ENCODE measurements at places on chromosomes 6 and 20. TPM values are rescaled to one million over a fixed set of nuclear protein-coding genes. Genes with fewer than 3 reads are reported as not detected.

The CDSN gene
- not detected for total RNA-seq

The NKAIN2 gene
- not detected for total RNA-seq

The BTNL2 gene
- 4.9 TPM for total RNA-seq

The FABP7 gene
- not detected for total RNA-seq

The AVP gene
- not detected for total RNA-seq

The RAD21L1 gene
- total RNA-seq, result not detected

The MAP7 gene
- not detected for total RNA-seq

The AIF1 gene
- total RNA-seq, result 17.2 TPM

The TCP11 gene
- not detected for total RNA-seq

The GGTLC1 gene
- total RNA-seq, result not detected

The ALDH8A1 gene
- not detected for total RNA-seq

The BEND6 gene
- 1.5 TPM for total RNA-seq

The PTK6 gene
- 1.8 TPM for total RNA-seq

The GSTA2 gene
- not detected for total RNA-seq

The ADGRF4 gene
- total RNA-seq, result not detected

The RIPK1 gene
- total RNA-seq, result 8.4 TPM

The PRR18 gene
- 0.13 TPM for total RNA-seq

The PRELID3B gene
- total RNA-seq, result 119 TPM

- DNase-seq, result no peak
These were observed 112.0 kb upstream of the CARMIL1 start for GRCh38 chr6:25166955-25167748.

GRCh38 chr20:13765868-13766416 lies 18.8 kb downstream of the ESF1 start:
- no peak for DNase-seq

GRCh38 chr6:80165143-80165542 lies 58.7 kb downstream of the BCKDHB start:
- DNase-seq, result no peak

- DNase-seq, result no peak
These were observed 249.3 kb upstream of the PLN start for GRCh38 chr6:118298476-118299427.

DNA sequence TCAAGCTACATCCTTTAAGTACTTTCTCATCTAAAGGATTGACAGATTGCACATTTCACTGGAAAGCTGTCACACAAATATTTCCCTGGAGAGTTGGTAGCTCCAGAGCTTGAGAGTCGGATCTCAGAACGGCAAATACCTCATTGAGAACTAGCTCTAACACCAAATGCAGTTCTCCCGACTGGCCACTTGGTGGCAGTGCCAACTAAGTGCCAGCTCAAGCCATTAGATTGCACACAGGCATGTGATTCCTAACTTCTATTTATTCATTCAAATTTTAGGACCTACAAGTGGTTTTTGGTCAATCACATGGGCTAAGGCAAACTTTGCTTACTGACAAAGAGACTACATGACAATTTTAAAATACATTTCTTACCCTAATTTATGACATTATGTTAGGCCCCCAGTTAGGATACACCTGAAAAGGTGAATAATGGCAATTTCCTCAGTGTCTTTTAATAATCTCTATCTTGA lies 7.9 kb upstream of the MCHR2 start:
- DNase-seq, result peak; percentile 58

GRCh38 chr6:39865011-39865888 lies 69.0 kb downstream of the MOCS1 start:
- DNase-seq, result peak; percentile 67

DNA sequence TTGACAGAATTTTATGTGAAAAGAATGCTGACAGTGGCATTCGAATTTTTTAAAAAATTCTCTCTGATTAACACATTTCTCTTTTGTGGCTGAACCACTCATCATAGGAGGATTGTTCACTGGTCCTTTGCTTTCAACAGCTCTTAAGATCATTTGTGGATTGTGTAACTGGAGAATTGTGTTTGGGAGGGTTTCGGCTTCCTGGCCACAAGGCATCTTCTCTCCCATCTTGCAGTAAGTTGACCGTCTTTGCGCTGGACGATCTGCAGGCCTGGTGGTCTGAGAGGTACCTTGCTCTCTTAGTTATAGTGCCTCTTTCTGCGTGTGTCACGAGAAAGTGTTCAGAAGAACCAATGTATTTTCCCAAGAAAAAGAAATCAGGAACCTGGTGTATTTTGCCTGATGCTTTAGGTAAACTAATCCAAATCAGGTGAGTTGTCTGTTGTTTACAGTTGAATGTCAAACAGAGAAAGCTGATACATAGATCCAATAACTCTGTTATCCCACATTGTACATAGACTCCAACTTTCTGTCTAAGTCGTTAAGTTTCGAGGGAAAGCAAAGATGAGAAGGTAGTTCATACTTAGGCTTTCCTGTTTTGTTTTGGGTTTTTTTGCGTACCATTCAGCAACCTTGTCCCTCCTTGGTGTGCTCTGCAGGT lies 14.8 kb upstream of the EXOC2 start:
- no peak for DNase-seq

DNA sequence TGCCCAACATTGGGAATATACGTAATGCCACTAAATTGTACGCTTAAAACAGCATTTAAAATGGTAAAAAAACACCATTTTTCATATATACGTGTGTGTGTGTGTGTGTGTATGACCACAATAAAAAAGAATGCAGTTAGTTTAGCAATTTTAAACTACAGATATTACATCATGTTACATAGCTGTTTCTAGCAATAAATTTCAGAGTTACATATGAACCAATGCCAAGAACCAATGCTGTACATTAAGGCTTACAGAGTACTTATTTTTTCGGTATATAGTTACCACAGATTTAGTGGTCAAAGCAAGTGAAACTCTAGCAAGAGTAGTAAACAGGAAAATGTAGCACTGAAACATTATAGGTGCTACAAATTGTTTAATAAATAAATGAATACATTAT lies 119.3 kb downstream of the PDE10A start:
- DNase-seq, result no peak

- peak; percentile 59 for DNase-seq
These were observed 48.1 kb upstream of the TNFRSF21 start for GRCh38 chr6:47357827-47358226.

- no peak for DNase-seq
These were observed 918.4 kb upstream of the MANEA start for GRCh38 chr6:94658929-94659328.

- DNase-seq, result no peak
These were observed 79.3 kb upstream of the AGPAT4 start for GRCh38 chr6:161353208-161353613.

DNA sequence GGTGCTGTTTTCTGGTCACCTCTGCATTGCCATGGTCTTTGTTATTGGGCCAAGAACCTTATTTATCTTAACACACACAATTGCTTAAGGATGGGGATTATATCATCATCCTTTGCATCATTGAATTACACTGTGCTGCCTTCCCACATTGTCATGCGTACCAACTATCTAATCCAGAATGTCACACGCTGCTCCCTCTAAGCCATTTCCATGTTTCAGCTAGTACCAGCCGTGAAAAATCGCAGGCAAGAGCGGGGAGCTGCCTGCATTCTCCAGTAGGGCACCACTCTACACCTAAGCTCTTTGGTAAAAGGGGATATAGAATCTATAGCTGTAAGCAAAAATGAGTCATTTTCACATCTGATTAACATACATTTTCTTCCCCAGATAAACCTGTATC lies 277.0 kb downstream of the PRL start:
- no peak for DNase-seq

DNA sequence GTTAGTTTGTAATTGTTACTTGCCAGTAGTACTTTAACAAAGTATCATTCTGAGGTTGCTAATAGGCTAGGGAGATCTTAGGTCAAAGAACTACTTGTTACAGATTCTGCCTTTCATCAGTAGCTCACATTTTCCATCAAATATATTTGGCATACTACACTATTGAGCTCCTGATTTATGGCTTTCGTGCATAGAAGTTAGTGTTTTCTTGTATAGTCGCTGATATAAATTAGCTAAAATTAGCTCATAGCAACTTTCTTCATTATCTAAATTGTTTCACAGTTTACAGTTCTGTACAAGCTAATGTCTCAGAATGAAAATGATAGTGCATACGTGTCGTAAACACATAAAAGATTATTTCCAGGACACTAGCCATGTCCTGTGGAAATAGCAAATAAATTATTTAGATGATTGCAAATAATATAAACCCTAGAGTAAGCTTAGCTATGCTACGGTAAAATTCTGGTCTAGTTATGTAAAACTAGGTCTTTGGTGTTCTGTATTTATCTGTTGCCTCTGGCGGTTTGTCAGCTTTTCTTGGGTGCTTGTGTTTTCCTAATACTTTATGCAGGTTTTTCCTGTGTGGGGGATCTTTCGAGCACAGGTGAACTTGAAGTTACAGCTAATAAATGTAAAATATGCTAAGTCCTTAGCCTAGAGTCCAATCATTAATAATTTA lies 15.1 kb downstream of the PDE7B start:
- no peak for DNase-seq

DNA sequence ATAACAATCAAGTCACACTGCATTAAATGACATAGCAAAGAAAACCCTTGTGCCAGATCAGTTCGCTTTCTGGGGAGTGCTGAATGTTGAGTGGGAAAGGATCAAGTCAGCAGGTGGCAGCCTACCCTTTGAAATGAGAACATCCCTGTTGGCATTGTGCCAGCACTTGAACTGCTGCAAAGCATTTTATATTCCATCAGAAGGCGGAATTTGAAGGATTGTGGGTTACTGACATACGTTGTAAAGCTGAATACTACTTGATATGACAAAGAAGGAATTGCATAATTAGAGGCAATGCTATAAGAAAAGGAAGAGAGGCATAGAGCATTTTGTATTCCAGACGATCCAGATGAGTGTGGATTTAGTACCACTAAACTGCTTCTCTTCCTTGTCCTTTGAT lies 26.5 kb downstream of the BCKDHB start:
- DNase-seq, result peak; percentile 8

- DNase-seq, result peak; percentile 78
These were observed 851 bp downstream of the SNX5 start for GRCh38 chr20:17967521-17968365.

- DNase-seq, result no peak
These were observed 443.0 kb downstream of the TFAP2B start for GRCh38 chr6:51261691-51262090.

GRCh38 chr20:32839227-32839981 lies 19.3 kb upstream of the EFCAB8 start:
- no peak for DNase-seq

GRCh38 chr20:44733341-44734069 lies 12.2 kb upstream of the KCNK15 start:
- peak; percentile 68 for DNase-seq

GRCh38 chr6:53752856-53753255 lies 41.9 kb upstream of the LRRC1 start:
- DNase-seq, result no peak

GRCh38 chr20:4064144-4064909 lies 49.0 kb upstream of the RNF24 start:
- no peak for DNase-seq
